ENCODE measurements at places on chromosomes 13 and 19.

GRCh38 chr13:51035978-51036377 is 75.1 kb downstream of the C13orf42 start:
- peak; percentile 95 for DNase-seq

GRCh38 chr19:49119411-49120324 is at the start of gene PPFIA3:
Gene PPFIA3, plus strand, starts transcription at chr19:49119544. Its CDS starts 8,330 bp downstream, at chr19:49127874.
- DNase-seq, result no peak

DNA sequence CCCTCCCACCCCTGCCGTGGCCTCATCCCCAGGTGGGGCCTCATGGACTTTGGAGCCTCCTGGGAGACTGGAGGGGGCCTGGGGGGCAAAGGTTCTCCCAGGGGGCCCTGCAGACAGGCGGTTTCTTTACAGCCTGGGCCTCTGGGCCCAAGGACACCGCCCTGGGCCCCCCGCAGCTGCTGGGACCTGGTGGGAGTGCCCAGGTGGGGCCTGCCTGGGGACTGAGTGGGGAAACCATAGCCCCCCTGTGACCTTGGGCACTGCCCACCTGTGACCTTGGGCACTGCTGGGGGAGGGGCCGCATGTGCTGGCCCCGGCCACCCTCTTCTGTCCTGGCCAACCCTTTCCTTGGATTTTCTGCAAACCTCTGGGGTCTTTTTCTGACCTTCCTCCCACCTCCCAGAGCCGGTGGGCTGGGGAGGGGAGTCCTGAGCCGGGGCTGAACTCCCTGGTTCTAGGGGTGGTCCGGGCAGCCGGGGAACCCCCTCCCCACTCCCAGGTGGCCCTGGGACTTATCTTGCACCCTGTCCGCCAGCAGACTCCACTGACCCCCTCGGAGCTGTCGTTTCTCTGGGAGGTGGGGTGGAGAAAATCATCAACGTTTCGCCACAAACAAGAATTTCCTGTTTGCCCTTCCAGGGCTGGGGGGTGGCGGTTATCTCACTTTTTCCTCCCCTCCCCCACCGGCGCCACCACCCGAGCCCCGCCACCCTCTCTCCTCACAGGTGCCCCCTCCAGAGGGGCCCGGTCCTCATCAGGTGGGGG is 27.0 kb downstream of the ARID3A start:
- DNase-seq, result no peak

DNA sequence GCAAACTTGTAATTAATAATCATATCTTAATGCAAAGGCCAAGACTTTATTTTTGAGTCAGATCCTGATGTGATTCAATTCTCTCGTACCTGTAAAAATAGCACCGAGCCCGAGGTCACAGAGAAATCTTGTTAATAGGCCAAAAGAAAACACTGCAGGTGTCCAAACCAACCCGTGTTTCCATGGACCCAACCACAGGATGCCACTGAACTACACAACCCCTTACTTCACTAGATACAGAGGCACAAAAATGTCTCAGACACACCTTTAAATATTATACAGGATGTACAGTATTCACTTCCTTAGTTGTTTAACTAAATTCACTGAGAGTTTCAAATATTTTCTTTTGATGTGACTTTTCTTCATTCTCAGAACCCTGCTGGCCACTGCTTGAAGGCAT is 530.9 kb downstream of the MYO16 start:
- no peak for DNase-seq

DNA sequence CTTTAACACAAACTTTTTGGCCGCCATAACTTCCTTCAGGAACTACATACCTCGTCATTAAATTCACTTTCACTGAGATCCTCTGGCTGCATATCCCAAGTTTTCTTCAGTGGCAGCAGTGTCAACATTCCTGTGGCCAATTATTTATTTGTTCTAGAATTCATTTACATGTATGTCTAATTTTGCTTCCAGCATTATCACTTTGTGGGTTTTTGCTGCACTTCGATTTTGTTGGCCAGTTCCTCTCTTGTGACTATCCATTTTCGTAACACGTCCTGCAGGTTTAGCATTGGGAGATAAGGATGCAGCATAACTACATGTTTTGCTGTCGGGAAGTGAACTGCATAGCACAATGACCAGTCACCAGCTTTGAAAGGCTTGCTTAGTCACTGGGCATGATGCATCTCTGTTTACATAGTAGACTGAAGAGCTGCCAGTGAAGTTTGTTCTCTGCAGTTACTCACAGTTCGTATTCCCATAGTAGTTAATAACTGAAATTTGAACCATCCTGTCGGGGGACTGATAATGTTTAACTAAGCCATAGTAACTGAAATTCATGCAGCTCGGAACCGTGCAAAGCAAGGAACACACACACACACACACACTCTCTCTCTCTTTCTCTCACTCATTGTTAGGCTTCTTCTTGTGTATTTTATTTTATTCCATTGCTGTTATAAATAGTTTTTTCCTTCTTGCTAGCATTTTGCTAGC is 28.3 kb downstream of the ZNF507 start:
- DNase-seq, result no peak

DNA sequence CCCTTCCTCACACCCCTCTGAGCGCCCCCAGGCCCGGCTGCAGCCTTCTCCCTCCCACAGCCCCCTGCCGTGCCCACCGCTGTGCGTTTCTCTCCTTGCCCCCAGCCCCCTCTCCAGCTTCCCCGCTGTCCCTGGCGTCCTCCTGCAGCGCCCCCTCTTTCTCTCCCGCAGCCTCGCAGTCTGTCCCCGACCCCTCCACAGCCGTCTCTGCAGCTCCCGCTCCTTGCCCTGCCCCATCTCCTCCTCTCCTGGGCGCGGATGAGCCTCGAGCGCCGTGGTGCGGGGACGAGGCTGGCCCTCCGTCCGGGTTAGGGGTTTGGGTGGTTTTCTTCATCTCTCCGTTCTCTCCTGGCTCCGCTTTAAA is 1.1 kb downstream of the KMT5C start:
- DNase-seq, result peak; percentile 78

DNA sequence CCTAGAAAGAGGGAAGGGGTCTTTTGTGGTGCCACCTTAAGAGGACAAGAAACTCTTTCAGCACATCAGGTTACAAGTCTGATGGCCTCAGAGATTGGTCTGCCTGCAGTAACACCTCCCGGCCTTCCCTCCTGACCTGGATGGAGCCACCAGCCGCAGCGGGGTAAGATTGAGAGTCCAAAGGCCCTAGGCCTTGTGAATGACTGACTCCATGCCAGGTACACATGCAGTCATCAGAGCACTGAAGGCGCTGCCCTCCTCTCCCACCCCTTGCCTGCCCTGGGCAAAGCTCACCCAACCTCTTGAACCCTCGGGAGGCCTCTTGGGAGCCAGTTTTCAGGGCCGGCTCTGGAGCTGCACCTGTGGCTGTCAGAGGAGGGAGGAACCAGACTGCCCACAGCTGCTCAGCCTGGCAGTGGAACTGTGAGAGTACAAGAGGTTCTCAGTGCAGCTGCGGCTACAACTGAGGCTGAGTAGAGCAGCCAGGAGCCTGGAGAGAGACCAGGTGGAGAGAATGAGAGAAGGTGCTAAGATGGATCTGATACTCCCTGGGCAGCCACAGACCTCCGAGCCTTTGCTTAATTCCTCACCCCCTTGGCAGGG is 23.8 kb upstream of the C13orf42 start:
- no peak for DNase-seq

DNA sequence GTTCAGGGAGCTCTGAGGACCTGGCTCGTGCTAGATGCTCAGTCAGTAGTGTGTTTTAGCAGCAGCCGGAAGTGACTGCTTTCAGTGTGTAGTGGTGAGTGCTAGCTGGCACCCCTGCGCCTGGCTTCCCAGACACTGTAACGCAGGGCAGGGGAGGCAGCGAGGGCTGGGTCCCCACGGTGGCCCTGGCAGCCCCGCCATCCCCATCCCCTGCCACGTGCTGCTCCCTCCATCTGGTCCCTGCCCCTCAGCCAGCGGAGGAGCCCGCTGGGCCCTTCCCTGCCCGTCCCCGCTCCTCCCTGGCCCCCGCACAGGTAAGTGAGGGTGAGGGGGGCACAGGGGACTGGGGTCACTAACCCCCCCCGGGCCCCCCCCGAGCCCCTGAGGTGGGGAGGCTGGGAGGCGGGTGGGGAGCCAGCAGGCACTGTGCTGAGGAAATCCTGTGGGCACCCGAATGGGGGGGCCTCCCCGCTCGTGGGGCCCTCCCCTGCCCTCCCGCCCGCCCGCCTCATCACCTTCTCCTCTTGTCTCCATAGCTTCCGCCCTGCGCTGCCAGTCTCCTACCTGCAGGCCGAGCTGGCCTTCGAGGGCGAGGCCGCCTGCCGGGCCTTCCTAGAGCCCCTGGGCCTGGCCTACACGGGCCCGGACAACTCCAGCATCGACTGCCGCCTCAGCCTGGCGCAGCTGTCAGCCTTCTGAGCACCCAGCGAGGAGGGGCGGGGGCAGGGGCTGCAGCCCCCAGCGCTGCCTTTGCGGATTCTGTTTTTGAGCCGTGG is 3.2 kb downstream of the LENG9 start:
- no peak for DNase-seq

- DNase-seq, result peak; percentile 31
Measured at GRCh38 chr13:102571075-102571474, 25.7 kb upstream of the TPP2 start.

GRCh38 chr13:87678372-87678752 is 7.2 kb downstream of the SLITRK5 start:
- DNase-seq, result no peak

- no peak for DNase-seq
Measured at GRCh38 chr13:97385146-97385545, 48.8 kb upstream of the RAP2A start.

- no peak for DNase-seq
Measured at GRCh38 chr13:111977179-111977506, 89.8 kb upstream of the SOX1 start.

DNA sequence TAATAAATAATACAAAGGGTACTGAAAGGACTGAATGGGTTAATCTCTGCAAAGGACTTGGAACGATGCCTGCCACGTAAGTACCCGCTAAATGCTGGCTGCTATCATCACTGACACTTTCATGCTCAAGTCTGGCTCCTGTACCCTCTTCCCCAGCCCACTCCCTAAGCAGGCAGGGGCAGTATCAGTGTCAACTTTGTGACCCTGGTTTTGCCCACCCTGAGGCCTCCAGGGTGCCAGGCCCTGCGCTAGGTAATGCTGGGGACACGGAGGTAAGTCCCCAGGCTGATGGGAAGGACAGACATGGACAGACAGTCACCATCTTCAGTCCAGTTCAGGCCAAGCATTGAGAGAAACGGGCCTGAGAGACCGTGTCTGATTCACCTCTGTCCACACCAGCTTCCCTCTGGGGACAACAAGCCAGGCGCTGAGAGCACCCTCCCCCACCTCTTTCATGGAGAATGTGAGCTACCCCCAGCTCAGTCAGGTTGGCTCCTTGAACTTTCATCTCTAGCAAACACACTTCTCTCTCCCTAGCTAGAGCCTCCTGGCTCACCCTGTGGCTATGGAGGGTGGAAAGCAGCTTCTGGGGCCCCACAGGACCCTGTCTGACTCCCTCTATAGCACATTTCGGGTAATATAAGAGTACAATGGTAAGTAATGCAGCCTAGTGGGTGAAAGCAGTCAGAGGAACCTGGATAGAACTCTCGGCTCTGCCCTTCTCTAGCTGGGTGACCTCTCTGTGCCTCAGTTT is 800 bp downstream of the ETFB start:
- no peak for DNase-seq

DNA sequence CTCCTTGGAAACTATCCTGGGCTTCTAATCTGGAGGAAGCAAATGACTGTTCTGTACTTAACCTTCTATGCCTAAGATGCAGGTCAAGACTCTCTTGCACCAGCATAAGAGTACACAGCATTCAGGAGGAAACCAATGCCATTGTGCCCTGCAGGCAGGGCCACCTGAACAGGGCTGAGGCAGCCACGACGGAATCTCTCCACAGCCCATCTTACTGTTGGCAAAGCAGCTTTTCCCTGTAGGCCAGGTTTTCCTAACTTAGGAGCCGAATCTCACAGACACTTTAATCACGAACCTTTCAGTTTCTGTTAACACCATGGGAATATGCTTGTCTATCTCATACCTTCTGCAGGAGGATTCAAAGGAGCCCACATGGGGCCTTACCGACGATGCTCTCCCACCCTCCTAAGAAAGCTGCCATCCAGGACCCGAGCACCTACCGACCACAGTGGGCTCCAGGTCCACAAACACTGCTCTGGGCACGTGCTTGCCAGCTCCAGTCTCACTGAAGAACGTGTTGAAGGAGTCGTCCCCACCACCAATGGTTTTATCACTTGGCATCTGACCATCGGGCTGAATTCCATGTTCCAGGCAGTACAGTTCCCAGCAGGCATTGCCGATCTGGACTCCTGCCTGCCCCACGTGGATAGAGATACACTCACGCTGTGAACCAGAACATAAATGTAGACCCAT is 2.6 kb downstream of the TUBA3C start:
- no peak for DNase-seq

DNA sequence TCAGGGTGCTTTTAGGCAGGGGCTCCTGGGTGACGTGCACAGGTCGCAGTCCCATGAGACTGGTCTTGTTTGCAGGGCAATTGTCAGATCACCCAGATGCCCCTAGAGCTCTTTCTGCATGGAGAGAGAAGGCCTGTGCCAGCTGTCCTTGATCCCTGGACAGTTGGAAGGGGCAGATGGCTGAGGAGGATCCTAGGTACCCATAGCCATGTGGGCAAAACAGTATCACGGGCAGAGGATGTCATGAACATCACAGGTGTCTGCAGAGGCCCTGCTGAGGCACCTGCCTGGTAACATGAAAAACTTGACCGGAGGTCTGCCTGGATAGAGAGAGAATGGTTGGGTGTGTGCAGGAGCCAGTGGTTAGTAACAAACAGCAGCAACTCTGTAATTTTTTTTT is 99.3 kb downstream of the ZNF536 start:
- peak; percentile 79 for DNase-seq

DNA sequence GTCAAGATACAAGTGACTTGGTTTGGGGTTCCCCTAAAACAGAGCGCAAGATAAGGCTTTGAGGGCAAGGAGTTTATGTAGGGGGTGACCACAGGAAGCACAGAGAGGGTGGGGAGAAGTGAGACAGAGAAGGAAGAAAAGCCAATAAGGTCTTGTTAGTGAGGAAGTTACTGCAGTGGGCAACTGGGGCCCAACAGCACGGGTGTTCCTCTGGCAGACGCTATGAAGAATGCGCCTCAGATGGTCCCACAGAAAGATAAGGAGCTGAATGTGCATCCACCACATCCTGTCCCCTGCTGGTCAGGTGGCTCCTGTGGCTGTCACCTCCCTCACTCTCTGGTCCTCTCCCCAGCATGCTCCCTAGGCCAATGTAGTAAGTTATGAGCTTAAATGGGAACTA is 333.5 kb downstream of the TSHZ3 start:
- DNase-seq, result no peak

- DNase-seq, result no peak
Measured at GRCh38 chr13:45974500-45974899, 78.0 kb downstream of the ZC3H13 start.

- peak; percentile 80 for DNase-seq
Measured at GRCh38 chr19:2194513-2195078, 30.9 kb downstream of the DOT1L start.

- no peak for DNase-seq
Measured at GRCh38 chr19:4374498-4375163, 25.7 kb downstream of the SH3GL1 start.

GRCh38 chr19:46975011-46975924 is 44.4 kb upstream of the NPAS1 start:
- DNase-seq, result no peak

All from NCI-H2171 treated with DMSO at 0.1 percent for 48 hours (cell line).